Osteoblast (primary cell): ENCODE measurements at places on chromosomes 12 and 14. TPM values are rescaled to one million over a fixed set of nuclear protein-coding genes. Genes with fewer than 3 reads are reported as not detected.

The ATP5MC2 gene
- total RNA-seq: 93.1 and 95.9 TPM in 2 replicates

DNA sequence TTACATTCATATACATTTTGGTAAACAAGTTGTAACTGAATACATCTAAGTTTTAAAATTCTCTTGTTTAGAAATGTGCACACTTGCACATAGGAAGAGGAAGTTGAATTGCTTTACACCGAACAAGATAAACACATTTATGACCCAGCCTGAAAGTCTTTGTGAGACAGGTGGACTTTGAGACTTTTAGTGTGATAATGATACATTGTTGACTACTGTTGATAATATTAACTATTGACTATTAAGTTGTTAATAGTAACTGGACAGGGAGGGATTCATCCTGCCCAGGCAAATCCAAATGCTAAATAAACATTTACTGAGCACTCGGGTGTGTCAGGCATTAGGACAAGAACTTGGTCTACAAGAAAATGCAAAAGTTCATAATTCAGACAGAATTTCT is 68.0 kb downstream of the AVPR1A start:
- no peak for DNase-seq

- DNase-seq: peak; percentile 76
Observed at GRCh38 chr14:85564841-85565527, 35.0 kb downstream of the FLRT2 start.

GRCh38 chr14:96897184-96897583 is 100.0 kb downstream of the VRK1 start:
- DNase-seq: no peak

DNA sequence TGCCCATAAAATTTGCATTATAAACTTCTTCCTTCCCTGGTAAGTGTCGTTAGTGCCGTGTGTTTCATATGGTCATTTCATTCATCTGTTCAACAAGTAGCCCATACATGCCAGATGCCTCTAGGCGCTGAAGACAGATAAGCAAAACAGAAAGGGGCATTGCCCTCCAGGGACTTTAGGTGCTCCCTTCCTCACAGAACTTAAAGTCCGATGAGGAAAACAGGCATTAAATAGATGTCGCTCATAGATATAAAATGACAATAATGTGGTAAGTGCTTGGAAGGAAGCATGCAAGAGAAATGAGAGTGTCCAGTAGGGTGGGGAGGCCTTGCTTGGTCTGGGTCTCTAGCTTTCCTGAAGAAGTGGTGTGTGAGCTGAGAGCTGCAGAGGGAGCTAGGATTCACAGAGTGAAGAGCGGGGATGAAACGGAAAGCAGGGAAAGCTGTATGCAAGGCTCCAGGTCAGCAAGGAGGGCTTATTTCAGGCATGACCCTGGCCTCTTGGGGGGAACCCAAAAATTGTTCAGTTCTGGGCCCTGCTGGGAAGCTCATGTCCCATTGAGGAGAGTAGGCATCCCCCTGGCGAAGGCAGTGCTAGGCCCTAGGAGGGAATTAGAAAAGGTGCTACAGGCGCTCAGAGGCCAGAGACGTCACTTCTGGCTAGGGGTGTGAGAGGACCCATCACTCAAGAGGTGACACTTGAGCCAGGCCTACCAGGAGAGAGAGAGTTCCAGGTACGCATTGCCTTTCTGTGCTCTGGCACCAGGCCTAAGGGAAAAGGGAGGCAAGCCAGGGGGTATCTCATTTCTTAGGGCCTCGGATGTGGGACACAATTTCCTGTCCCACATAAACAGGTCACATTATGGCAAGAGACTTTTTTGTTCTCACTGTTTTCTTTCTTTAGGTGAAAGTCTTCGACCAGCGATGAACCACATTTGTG is 11.9 kb downstream of the UBE3B start:
- no peak for DNase-seq

DNA sequence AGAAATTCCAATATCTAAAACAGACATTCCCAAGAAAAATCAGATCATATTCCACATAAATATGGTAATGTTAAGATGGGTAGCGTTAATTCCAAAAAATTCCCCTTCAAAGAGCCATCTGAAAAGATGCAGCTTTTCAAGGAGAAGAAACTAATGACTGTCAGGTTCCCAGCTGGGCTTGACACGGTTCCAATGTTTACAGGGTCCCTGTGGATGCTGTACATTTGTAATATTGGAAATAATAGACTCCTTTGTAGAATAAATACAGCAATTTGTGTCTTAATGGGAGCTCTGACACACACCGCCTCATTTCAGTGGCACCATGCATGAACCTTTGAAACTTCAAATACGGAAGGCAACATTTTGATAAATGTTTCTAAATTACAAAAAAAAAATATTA is 140.6 kb downstream of the ITPR2 start:
- DNase-seq: no peak

The PZP gene
- total RNA-seq: not detected in 2 replicates

The CDH24 gene
- total RNA-seq: 3.3 and 3.5 TPM in 2 replicates

The SERPINA12 gene
- total RNA-seq: not detected in 2 replicates

DNA sequence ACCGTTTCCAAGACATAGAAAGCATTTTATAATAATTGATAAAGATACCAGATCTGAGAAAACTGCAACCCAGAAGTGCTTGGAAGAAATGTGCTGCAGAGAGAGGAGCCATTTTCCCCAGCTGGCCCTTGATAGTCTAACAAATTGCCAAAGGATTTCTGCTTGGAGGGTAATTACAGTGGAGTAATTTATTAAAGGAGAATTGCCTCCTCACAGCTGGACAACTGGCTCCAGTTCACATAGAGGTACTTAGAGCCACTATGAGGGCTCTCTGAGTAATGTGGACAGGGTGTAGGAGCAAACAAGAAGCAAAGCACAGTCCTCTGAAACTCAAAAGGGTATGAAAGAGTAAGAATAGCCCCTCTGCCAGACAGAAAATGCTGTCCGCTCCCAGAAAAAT is 335.6 kb downstream of the SYT1 start:
- DNase-seq: no peak

The HOXC6 gene
- total RNA-seq: 5.6 and 7.2 TPM in 2 replicates

The KRT78 gene
- not detected in 2 replicates for total RNA-seq

The FAM181A gene
- total RNA-seq: not detected in 2 replicates
